Hippocampal formation (tissue), 2 donors: ENCODE measurements at places on chromosomes 1 and 21.

DNA sequence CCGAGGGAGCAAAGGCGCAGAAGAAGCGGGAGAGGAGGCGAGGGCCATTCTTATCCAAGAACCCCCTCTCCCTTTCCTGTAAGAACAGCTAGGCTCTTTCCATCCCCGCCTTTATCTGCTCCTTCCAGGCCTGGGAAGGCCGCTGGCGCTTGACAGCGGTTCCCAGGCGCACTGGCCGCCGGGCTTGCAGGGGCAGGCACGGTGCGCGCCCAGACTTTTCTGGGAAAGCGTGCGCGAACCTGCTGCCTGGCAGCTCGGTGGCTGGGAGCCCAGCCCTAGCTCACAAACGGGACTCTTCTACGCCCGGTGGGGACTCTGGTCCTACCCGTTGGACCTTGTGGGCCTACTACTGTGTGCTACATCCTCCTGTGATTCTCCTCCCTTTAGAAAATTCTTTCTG lies 8.8 kb upstream of the IFNLR1 start:
- no peak for DNase-seq

DNA sequence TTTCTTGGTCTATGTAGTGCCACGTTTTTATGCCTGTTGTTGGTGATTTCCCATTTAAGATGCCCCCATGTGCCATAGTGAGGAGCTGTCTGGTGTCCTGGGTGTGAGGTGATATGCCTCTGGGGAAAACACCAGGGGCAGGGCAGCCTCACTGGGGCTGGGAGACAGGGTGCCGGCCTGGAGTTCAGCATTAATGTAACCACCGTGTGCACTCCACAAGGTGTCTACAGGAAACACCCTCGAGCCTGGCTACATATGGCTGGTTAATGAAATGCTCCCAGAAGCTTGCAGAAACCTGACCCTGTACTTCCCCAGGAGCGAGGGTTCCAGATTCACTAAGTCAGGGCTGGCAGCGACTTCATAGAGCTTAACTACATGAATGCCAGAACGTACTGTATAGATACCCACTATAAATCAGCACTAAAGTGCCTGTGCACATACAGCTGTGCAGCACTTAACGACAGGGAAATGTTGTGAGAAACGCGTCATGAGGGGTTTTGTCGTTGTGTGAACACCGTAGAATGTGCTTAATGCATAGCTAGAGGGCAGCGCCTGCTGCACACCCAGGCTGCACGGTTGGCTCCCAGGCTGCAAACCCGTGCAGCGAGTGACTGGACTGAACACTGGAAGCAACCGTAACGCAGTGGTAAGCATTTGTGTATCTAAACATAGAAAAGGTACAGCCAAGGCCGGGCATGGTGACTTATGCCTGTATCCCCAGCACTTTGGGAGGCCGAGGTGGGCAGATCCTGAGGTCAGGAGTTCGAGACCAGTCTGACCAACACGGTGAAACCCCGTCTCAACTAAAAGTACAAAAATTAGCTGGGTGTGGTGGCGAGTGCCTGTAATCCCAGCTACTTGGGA lies 10.4 kb downstream of the TFF2 start:
- no peak for DNase-seq

DNA sequence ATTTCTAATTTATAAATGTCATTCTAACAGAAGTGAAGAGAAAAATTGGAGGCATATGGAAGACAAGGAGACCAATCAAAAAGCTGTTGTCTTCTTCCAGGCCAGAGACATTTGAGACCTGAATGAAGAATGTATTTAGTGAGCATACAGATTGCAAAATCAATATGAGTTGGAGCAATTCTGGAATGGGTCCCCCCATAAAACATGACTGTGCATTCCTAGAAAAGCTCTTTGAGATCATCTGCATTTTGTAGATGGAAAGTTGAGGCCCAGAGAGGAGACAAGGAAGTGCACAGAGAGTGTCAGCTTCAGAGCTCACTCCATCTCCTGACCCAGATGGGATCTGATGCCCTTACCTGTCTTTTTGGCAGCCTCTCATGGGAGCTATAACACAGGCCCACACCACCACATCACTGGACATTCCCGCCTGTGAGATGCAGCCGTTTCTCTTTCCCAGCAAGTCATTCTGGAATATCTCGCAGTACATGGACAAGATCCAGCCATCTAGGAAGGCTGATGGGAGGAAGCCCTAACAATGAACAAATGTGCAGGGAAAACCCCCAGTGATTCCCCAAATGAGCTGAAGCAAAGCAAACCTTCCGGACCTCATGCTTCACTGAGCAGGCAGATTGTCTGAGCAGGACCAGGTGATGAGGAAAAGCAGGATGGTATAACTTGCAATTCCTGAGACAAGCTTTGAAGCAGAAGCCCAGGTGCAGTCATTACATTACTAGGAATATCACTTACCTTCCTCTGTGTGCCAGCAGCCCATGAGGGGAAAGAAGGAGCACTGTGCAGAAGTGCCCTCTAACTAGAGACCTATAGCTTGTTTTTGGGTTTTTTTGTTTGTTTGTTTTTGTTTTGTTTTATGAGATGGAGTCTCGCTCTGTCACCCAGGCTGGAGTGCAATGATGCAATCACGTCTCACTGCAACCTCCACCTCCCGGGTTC lies 445.6 kb downstream of the PLPP3 start:
- DNase-seq = no peak

DNA sequence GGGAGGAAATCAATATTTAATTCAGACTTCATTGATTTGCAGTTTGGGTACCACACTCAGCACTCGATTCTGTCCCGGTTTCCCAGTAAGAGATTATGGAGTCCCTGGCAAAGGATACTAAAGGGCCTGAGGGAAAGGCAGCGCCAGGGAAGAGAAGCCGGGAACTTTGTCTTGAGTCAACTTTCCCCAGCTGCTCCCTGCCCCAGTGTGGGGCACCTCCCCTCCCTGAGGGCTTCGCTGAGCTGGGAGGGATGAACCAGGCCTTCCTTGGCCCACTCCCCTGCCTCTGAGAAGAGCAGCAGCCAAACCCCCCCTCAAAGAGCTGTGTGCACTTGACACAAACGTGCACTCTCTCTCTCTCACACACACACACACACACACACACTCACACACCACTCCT lies 32.6 kb downstream of the OPTC start:
- DNase-seq = no peak

DNA sequence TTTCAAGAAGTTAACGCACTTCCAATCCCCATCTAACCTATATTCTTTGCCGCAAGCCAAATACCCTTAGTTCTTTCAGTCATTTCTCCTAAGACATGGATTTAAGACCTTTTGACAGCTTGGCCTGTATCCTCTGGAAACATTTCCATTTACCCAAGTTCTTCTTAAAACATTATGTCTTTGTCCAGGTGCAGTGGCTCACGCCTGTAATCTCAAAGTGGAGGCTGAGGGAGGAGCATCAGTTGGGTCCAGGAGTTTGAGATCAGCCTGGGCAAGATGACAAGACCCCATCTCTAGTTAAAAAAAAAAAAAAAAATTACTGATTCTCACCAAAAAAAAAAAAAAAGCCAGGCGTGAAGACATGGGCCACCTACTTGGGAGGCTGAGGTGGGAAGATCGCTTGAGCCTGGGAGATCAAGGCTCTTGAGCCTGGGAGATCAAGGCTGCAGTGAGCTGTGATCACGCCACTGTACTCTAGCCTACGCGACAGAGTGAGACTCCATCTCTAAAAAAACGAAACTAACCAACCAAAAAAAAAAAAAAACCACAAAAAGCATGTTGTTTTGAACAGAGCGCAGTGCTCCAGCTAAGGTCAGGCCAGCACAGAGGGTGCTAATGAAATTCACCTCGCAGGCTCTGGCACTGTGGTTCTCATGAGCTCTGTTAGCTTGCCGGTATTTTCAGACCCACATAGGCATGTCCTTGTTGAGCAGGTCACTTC lies 36.0 kb downstream of the NUAK2 start:
- no peak for DNase-seq

DNA sequence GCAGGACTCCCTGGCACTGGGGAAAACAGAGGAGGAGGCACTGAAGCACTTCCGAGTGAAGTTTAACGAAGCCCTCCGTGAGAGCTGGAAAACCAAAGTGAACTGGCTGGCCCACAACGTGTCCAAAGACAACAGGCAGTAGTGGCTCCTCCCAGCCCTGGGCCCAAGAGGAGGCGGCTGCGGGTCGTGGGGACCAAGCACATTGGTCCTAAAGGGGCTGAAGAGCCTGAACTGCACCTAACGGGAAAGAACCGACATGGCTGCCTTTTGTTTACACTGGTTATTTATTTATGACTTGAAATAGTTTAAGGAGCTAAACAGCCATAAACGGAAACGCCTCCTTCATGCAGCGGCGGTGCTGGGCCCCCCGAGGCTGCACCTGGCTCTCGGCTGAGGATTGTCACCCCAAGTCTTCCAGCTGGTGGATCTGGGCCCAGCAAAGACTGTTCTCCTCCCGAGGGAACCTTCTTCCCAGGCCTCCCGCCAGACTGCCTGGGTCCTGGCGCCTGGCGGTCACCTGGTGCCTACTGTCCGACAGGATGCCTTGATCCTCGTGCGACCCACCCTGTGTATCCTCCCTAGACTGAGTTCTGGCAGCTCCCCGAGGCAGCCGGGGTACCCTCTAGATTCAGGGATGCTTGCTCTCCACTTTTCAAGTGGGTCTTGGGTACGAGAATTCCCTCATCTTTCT lies 75.5 kb downstream of the PIK3CD start:
- no peak for DNase-seq

DNA sequence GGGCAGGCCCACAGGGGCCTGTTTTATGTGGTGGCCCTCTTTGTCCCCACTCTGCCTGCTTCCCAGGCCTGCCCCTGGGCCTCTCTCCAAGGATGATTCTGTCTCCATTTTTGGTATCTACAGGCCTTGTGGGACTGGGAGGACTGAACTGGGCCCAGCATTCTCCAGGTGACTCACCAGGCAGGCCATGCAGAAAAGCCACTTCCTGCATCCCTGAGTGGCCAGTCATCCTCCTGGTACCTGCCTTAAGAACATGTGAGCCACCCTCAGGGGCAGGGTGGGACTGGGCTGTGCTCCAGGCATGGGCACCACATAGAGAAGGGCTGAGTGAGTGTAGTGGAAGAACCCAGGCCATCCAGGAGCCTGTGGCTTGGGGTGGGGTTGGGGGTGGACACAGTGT lies 20.0 kb upstream of the BCAR3 start:
- DNase-seq = no peak

DNA sequence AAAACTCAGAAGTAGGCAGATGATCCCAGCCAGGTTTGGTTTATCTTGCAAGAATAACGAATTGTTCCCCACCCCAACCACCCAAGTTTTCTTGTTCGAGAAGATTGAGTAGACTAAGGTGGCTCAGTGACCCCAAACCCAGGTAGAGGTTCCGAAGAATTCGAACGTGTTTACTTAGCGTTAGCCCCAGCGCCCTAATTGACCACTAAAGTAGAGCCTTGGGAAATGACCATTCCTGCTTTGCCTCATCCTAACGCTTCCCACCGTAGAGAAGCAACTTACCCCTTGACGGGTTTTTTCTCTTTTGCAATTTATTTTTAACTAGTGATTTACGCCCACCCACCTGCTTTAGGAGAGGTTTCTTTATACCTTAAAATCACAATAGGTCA lies 870 bp downstream of the FBXO28 start:
- peak; percentile 7 for DNase-seq

GRCh38 chr1:26666855-26667254 lies 29.0 kb upstream of the ARID1A start:
- DNase-seq = no peak

GRCh38 chr1:211912038-211912437 lies 81.5 kb upstream of the LPGAT1 start:
- DNase-seq = no peak

GRCh38 chr1:64909031-64909430 lies 57.3 kb downstream of the JAK1 start:
- DNase-seq = no peak

- no peak for DNase-seq
These were observed 105.7 kb downstream of the SYF2 start for GRCh38 chr1:25126562-25126961.

GRCh38 chr1:69401879-69402278 lies 165.8 kb upstream of the LRRC7 start:
- no peak for DNase-seq

DNA sequence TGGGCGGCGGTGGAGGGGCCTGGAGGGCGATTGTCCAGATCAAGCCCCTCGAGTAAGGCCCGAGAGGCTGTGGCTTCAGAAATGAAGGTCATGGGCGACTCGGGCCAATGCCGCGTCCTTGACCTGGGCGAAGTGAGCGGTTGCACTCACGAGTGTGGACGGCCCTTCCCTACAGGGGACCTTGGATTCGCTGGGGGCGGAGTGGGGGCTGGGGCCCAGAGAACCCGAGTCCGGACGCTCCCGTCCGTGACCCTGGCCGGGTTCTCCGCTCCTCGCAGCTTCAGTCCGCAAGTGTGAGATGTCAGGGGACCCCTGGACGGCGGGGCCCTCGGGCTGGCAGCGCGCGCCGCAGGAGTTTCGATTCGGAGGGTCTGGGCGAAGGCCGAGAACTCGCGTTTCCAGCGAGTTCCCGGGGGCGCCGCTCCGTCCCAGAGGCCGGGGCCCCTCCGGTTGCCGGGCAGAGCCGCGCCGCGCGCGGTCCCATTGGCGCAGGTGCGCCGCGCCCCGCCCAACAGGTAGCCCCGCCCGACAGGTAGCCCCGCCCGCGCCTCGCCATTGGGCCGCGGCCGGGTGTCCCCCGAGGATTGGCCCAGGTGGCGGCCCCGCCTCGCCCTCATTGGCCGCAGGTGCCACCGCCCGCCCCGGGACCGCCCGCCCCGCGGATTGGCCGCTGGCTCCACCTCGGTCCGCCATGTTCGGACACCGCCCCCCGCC lies at the start of gene PRKCZ:
PRKCZ (plus strand) TSS at position 694 of the 714 bp plus-strand sequence. CDS start 220 bp downstream, outside the sequence.
- peak; percentile 9 for DNase-seq

DNA sequence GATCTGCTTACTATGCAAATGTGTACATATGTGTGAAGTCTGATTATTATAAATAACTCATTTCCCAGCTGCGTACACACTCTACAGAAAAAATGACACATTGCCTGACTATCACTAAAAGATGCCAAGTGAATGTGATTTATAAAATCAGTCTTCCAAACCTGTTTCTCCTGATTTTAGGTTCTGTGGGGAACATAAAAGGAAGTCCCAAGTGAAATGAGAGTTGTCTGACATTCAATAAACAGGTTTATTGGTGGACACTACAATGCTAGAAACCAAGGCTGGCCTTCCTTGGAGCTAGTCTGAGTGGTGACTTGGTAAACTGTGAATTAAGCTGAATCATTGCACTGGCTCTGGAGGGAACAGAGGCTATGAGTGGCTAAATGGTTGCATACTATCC lies 287.9 kb upstream of the ESRRG start:
- no peak for DNase-seq

DNA sequence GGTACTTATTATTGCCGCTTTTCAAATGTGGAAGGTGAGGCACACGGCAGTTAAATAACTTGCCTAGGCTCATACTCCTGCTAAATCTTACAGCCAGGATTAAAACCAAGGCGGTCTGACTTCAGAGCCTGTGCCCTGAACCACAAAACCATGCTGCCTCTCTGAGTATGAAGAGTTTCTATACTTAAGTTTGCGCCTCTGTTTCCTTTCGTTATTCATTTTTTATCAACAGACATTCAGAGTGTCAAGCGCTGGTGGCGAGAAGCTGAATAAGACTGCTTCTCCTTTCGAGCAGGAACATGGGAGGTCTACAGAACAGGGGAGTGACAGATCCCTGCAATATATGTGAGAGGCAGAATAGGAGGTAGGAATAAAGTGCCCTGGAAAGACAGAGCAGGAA lies 96.0 kb upstream of the DUSP10 start:
- DNase-seq = no peak

- DNase-seq = no peak
These were observed 7.5 kb upstream of the PYCR2 start for GRCh38 chr1:225931270-225932136.

GRCh38 chr1:177927021-177927596 lies 42.7 kb downstream of the SEC16B start:
- DNase-seq = no peak

- no peak for DNase-seq
These were observed 104.1 kb upstream of the HNRNPU start for GRCh38 chr1:244968471-244968871.
